ENCODE measurements at places on chromosomes 7 and 10.

- DNase-seq = no peak
These were observed 33.3 kb upstream of the LYZL2 start for GRCh38 chr10:30662814-30663213.

DNA sequence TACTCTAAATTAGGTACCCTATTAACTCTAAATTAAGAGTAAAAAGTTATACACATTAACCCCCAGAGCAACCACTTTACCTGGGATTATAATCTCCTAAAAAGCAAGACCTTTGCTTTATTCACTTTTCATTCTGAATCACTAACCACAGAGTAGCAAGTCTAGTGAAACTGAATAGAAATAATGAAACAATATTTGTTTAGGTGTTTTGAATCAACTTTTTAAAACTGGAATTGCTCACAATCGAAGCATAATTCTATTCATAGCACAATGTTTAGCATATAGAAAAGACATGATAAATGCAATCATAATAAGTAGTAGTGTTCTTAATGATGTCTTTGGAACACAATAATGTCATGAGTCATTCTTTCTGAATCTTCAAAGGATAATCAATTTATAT, 37.0 kb upstream of the CASD1 start:
- DNase-seq = no peak

- DNase-seq = peak; percentile 90
These were observed 95.5 kb downstream of the MAP3K8 start for GRCh38 chr10:30529373-30529998.

GRCh38 chr7:54967377-54967776, 51.4 kb upstream of the EGFR start:
- no peak for DNase-seq

DNA sequence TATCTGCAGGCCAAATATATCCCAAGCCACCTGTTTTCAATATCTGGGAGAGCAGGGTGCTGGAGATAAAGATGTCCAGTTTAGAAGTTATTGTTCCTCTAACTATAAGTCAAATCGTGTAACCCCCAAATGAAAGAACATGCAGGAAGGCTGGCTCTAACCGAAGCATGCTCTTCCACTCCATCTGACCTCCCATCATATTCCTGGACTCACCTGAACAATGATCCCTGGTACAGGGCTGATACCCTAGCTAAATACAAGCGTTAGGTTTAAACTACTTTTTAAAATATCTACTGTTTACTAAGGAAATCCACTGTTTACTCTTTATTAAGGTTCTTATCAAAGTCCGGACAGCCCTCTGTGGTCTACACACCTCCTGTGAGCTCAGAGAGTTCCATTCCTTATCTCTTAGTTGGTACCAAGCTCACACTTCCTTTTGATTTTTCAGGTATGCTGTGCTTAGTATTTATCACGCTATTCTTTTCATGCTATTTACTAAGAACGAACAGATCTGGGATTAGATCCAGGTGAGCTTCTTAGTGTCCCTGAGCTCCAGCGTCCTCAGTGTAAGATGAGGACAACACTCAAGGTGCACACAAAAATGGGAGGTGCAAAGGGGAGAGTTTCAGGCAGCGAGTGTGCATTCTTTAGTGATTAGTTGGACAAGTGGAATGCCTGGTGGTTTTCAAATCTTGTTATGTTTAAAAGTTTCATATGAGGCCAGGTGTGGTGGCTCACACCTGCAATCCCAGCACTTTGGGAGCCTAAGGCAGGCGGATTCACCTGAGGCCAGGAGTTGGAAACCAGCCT, 23.6 kb upstream of the COBL start:
- no peak for DNase-seq

- no peak for DNase-seq
These were observed 134.9 kb upstream of the ANK3 start for GRCh38 chr10:60524541-60524940.

DNA sequence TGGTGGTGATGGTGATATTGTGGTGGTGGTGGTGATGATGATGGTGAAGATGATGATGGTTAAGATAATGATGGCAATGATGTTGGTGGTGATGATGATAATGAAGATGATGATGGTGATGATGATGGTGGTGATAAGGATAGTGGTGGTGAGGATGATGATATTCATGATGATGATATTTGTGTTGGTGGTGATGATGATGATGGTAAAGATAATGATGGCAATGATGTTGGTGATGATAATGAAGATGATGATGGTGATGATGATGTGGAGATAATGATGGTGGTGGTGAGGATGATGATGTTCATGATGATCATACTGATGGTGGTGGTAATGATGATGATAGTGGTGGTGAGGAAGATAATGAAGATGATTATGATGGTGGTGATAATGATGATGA, 30.7 kb upstream of the SDK1 start:
- no peak for DNase-seq
